ENCODE measurements at places on chromosomes 1 and 21.

DNA sequence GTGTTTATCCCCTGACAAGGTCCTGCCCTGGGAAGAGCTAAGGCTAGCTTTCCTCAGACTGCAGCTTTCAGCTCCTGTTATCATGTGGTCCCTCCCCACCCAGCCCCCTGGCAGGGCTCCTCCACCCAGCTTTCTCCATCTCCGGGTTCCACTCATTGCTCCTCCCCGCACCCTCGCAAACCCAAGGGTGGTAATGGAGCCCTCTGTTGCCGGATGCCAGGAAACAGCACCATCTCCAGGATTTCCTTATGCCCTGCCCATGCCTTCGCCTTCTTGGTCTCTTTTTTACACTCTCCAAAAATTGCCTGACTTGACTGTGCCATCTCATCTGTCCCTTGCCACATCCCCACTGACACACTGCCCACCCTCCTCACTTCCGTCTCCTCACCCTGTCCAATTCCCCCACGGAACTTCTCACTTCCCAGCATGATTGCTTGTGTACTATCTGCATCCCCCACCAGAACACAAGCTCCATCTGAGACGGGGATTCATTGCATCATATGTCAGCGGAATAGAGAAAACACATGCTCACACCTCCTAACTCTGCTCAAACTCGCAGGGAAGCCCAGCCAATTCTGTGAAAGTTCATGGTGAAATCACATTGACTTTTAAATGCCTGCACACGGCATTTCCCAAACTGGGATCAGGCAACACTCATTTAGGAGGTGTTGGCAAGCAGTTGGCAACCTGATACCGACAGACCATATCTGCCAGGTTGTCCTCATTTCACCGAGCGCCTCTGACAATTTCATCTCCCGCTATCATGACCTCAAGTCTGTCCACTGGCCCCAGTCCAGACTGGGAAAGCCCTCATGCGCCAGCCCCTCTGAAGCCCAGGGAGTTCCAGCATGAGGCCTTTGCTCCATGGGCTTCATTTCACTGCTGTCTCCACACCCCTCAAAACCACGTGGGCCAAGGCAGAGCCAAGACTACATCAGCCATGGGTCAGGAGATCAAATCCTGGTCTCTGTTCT is 201.1 kb downstream of the MATN1 start:
- no peak for DNase-seq

GRCh38 chr1:72288886-72289285 is 6.5 kb upstream of the NEGR1 start:
- DNase-seq = no peak

DNA sequence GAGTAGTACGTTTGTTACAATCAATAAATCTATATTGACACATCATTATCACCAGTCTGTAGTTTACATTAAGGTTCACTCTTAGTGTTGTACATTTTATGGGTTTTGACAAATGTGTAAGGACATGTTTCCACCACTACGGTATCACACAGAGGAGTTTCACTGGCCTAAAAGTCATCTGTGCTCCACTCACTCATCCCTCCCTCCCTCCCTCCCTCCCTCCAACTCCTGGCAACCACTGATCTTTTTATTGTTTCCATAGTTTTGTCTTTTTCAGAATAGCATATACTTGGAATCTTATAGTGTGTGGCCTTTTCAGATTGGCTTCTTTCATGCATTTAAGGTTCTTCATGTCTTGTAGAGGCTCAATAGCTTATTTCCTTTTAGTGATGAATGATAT is 44.1 kb upstream of the RHOU start:
- no peak for DNase-seq

GRCh38 chr1:61165402-61165801 is 83.0 kb downstream of the NFIA start:
- DNase-seq = no peak

DNA sequence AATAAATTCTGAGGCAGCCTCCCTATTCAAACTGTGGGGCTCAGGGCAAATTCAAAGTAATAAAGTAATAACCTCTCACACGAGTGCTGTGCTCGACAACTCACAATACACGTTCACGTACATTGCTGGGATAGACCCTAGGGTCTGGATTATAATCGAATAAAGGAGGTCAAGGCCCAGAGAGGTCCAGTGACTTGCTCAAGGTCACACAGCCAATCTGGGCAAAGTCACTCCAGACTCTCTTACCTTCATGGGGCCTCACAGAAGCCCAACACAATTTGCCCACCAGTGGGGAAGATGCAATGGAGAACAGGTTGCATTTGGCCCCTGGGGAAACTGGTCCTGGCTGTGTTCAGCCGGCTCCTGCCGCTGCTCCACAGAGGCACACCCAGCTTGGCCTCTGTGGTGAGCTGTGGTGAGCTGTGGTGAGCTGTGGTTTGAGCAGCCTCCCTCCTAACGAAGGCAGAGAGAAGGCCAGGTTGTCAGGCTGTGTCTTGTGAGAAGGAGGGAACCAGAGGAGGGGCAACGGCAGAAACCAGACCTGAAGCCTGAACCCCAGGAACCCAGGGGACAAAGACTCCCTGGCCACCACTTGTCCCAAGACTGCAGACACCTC is 35.1 kb downstream of the NUAK2 start:
- DNase-seq = no peak
